SK-N-DZ (cell line): ENCODE measurements at places on chromosomes 11 and 22.
A peak's percentile ranks its signal among the peaks of the same experiment; 100 is the strongest.

DNA sequence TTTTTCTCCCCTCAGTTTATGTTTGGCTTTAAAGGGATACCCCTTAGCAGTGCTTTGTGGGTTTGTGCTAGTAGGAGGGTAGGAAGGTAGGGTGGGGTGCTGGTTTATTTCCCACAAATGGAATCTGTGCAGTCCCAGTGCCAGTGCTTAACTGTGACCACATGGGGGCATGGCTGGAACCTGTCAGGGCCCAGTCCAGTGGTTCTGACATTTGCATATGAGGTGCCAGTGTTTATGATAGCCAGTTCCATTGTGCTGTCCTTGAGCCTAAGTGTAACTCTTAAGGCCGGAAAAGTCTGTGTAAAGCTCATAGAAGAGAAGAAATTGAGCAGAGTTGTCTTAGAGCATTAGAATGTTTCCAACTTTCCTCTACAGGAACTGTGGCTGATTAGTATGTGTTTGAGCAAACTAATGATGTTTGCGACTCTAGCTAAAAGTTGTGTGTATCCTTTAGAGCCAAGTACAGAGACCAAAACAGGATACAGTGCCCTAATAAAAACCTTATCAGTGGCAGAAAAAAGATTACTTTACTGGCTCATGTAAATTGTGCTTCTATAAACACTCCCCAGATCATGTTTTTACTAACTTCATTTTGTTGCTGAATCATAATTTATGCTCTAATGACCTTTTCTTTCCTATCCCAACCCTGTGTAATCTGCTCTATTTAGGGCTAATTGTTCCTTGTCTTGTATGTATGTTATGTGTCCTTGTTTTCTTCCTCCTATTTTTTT lies 38.1 kb downstream of the DIXDC1 start:
- no peak for DNase-seq

DNA sequence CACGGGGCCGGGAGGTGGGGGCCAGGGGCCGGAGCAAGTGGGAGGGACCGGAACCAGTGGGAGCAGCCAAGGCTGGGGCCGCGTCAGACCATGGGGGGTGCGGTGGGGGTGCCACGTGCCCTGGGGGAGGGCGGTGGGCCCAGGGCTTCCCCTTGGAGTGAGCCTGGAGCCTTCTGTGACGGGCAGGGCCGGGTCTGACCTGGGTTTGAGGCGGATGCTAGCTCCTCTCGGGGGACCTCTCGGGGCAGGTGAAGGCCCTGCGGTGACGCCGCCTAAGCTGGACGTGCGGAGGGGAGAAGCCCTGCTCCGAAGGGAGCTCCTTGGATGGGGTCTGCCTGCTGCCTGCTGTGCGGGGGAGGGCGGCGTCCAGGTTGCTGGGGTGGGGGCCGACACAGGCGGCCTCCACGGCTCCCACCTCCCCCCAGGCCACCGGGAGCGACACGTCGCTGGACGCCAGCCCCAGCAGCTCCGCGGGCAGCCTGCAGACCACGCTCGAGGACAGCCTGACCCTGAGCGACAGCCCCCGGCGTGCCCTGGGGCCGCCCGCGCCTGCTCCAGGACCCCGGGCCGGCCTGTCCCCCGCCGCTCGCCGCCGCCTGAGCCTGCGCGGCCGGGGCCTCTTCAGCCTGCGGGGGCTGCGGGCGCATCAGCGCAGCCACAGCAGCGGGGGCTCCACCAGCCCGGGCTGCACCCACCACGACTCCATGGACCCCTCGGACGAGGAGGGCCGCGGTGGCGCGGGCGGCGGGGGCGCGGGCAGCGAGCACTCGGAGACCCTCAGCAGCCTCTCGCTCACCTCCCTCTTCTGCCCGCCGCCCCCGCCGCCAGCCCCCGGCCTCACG lies 115.0 kb downstream of the CACNA1I start:
- DNase-seq = no peak

GRCh38 chr11:44927174-44927661 lies 23.5 kb downstream of the TP53I11 start:
- peak; percentile 78 for DNase-seq

DNA sequence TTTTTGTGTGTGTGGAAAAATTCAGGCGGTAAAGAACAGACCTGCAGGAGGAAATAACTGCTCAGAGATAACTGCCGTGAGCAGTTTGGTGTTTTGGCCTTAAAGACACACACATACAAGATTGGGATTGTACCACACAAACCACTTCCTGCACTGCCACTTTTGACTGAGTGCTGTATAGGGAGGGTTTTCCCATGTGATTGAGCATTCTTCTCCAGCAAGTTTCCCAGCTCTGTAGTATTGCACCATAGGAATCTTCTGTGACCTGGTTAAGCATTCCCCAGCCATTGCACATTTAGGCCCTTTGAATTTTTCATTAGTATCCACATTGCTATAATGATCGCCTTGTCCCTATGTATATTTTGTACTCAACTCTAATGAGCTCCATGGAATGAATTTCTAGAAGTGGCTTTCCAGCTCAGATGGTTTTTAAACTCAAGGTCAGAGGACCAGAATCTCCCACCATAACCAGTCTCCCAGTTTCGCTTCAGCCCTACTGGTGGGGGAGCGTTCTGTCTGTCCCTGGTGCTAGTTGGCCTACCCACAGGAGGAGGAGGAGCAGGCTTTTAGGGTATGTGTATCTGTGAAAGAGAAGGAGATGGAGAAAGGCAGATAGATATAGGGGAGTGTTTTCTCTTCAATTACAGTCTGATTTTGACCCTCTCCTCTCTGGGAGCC lies 9.3 kb downstream of the CD82 start:
- no peak for DNase-seq

DNA sequence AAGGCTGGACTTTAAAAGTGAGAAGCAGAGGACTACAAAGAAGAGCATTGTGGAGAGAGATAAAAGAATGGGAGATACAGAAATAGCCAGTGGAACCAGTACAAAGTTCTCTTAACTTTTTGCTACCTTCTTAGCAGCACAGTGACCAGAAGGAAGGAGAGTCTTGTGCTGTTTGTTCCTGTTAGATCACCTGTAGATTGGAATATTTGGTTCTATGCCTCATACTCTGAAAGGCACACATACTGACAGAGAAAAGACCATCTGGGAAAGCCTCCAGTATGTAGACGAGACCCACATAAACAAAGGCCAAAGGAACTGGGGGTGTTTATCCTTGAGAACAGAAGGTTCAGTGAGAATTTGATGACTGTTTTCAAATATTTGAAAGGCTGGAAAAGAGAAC lies 18.7 kb downstream of the RNF141 start:
- no peak for DNase-seq

DNA sequence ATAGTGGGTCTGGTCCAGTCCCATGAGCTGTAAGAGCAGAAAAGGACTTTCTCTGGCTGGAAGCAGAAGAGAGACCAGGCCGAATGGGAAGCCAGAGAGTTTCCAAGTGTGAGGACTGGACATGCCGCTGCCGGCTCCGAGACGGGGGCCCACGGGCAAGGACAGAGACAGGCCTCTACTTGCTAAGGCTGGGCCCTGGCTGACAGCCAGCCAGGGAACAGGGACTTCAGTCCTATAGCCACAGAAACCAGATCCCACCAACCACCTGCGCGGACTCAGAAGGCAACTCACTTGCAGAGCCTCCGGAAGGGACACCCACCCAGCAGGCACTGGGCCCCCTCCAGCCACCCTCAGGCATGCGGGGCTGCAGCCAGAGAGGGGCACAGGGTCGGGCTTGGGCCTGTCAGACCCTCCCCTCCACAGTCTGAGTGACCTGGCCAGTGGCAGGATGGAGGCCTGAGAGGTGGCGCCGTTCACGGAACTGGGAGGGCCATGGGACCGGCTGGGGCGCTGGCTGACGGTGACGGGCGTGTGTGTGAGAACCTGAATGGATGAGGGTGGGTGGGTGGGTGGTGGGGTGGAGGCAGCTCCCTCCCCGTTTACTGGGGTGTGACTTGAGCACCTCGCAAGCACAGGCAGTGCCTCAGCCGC lies 47.8 kb upstream of the A4GALT start:
- no peak for DNase-seq

DNA sequence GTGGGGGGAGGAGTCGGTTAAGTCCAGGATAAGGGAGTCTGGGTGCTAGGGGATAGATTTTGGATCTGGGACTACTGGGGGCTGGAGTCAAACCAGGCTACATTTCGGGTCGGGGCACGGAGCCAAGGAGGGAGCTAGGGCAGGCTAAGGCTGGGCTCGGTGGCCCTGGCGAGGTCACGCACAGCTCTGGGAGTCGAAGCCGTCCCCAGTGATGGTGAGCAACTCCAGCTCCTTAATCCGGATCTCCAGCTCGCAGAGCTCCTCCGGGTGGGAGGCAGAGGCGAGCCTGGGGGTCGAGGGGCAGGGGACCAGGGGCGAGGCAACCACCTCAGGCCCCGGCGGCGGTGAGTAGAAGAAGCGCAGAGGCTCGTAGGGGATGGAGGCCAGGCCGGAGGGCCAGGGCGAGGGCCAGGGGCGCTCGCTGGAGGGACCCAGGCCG lies 544 bp downstream of the C11orf91 start:
- no peak for DNase-seq

DNA sequence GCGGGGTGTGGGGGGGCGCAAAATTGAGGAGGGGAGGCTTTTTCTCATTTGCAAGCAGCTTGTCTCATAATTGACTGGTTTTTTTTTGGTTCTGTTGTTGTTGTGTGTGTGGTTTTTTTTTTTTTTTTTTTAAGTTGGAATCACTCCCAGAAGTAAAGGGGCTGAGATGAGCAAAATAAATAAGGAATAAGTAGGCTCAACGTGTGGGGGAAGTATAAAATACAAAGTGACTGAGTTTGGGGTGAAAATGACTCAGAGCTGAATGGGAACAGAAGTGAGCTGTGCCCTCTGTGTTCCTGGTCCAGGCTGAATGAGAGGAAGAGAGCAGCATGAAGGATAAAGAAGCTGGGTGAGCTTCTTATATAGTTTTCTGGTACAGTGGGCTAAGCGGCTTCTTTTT lies 90.0 kb downstream of the GRIK4 start:
- no peak for DNase-seq

GRCh38 chr11:9362393-9362863 lies 22.0 kb upstream of the IPO7 start:
- peak; percentile 72 for DNase-seq

GRCh38 chr11:4808476-4808875 lies 4.3 kb upstream of the OR52R1 start:
- DNase-seq = no peak

- DNase-seq = no peak
Observed at GRCh38 chr11:121540627-121541026, 87.9 kb upstream of the SORL1-AS1 start.

- DNase-seq = no peak
Observed at GRCh38 chr11:58770627-58771457, 39.1 kb upstream of the GLYAT start.

DNA sequence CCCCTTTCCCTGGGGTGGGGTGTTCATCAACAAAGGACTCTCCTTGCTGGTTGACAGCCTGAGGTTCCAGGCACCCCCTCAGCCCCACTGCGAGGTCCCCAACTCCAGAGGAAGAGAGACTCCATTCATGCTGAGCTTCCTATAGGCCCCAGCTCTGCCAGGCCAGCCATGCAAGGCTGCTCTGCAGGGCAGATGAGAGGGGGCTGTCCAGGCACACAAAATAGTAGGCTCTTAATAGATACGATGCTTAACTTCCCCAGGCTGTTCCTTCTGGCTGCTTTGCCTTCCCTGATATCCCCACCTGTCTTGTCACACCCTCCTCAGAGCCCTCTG lies 45.0 kb upstream of the CRYBB3 start:
- no peak for DNase-seq

- DNase-seq = no peak
Observed at GRCh38 chr22:42919199-42919598, 62.1 kb upstream of the ARFGAP3 start.

- DNase-seq = no peak
Observed at GRCh38 chr22:20428496-20429253, 8.9 kb downstream of the SCARF2 start.

GRCh38 chr11:77249427-77249826 lies 52.1 kb downstream of the GDPD4 start:
- no peak for DNase-seq

- no peak for DNase-seq
Observed at GRCh38 chr11:97722065-97722464, 1298.7 kb upstream of the CNTN5 start.

DNA sequence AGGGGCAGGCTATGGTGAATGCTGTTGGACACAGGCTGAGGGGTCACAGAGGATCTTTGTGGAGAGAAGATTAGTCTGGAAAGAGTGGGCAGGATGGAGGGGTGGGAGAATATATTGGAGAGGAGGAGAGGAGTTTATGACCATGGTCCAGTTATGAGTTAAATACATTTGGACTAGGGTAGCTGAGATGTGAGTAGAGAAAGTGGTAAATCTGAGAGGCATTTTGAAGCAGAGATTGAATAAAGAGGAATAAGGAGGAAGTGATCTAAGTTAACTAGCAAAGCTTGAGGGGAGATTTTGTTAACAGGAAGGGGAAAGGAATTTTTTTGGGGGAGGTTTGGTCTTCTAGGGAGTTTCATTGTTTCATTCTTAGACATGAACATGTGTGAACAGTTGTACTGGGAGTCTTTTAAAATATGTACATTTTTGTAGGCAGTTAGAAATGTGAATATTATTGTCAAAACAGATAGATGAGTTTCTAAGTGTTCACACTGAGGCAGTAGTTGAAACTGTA lies 43.1 kb upstream of the EED start:
- DNase-seq = no peak

GRCh38 chr11:15941206-15941770 lies 415.1 kb downstream of the SOX6 start:
- DNase-seq = peak; percentile 7

DNA sequence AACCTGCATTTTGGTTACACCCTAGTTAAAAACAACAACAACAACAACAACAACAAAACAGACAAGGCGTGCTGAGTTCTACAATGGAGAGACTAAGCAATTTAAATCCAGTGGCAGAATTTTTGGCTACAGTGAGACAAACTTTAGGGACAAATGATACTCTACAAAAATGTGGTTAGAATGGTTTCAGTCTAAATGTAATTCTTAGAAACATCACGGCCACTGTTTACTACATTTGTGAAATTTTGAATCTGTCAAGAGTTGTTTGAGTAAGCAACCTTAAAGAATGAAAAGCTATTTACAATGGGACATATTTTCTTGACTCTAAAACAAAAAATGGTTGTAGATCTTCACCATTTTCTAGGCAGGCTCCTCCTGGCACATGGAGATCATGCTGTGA lies 259.4 kb downstream of the SWAP70 start:
- no peak for DNase-seq

DNA sequence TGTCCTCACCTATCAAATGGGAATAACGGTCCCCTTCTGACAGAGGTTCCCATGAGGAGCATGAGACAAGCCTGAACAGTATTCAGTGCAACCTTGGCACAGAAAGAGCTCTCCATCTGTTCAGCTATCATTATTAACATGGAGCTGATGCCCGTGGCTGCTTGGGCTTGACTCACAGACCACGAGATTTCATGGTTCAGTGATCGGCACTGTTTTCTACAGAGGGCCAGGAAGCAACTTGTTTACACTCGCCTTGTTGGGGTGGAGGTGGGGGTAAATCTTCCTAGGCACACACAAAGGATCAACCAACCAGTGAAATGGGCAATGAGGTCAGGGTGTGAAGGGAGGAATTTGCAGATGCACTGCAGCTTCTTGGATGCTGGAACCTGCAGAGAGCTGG lies 88.2 kb downstream of the CWC15 start:
- DNase-seq = no peak

DNA sequence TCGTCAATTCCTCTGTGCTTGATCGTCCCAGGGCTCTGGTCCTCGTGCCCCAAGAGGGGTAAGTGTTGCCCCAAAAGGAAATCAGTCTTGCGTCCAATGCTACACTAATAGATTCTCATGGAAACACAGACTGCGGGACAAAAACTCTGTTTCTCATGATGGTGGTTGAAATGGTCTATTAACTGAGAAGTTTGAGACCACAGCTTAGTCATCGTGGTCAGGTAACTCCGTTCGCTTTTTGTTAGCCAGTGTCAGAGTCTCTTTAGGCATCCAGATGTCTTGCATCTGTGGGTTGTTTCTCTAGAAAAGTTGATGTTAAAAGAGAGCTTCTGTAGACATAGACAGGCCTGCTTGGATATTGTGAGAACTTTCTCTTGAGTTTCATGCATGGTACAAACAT lies 104.6 kb upstream of the SORL1-AS1 start:
- no peak for DNase-seq
